NCI-H187 (cell line): ENCODE measurements at places on chromosomes 4 and X.

GRCh38 chrX:75230296-75230695, 43.6 kb upstream of the UPRT start:
- DNase-seq, result no peak

DNA sequence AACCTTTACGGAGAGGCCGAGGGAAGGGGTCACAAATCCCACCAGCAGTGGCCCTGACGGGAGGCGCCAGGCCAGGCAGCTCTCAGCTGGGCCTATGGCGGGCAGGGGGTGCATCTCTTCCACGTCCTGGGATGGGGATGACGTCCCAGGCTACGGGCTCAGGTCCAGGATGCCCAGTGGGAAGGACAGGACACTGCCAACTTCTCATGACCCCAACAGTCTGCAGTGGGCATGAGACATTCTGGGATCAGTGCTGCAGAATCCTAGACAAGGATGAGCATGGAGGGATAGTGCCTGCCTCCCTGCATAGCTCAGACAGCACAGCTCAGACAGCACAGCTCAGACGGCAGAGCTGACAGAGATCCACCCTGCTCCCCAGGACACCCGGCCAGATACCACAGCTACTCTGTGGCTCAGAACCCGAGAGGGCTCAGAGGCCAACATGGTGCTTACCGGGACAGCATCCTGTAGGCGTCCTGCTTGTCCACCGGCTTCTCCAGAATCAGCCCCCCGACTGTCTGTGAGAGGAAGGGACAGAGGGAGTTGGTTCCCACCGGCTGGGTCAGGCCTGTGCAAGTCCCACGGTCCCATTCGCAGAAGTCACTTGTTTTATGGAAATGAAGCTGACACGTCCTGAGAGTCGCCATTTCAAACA, 17.3 kb downstream of the ASMTL start:
- no peak for DNase-seq

DNA sequence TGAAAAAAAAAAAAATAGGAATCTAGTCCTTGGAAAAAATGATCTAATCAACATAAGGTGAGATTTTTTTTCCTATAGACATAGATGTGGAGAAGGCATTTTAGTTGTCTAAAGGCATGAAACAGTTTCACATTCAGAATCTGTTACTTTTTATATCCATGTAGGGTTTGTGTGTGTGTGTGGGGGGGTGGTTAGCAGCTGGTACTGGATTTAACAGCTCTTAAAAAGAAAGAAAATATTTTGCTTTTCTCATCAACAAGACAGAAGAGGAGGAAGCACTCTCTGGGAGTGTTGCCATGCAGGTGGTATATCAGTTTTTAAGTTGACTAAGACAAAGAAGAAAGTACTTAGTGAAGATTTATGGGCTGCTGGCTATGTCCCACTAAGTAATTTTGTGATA, 122.3 kb downstream of the VCX3B start:
- DNase-seq, result no peak

DNA sequence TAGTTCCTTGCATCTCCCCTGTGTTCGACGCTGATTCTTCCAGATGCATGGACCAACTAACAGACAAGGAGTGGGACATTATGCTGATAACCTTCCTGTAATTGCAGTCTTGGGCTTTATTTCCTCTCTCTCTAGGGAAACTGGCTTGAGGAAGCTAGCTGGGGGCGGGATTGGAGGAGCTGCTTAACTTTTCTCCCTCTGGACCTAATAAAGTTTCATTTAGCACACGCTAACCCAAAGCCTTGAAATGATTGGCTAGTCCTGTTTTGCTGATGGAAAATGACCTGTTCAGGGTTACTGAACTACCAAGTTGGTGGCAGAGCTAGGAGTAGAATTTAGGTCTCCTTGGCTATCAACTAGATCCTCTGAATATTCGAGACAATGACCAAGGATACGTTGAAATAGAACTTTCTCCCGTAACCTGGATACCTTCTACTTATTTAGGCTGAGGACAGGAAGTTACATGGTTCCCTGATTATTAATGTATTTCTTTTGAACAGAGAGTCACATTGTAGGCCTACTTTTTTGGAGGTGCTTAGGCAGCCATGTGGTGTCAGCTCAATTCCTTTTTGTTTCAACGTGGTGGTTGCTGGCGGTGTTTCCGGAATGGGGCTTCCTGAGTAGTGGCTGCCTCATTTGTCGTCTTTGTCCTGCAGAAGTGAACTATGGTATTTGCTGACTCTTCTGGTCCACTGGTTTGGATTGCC, 2.0 kb downstream of the PGK1 start:
- no peak for DNase-seq

- no peak for DNase-seq
These were observed 333.2 kb downstream of the ARHGAP24 start for GRCh38 chr4:85808104-85808503.

- DNase-seq, result no peak
These were observed 371.7 kb downstream of the AFF2 start for GRCh38 chrX:148872161-148872535.

DNA sequence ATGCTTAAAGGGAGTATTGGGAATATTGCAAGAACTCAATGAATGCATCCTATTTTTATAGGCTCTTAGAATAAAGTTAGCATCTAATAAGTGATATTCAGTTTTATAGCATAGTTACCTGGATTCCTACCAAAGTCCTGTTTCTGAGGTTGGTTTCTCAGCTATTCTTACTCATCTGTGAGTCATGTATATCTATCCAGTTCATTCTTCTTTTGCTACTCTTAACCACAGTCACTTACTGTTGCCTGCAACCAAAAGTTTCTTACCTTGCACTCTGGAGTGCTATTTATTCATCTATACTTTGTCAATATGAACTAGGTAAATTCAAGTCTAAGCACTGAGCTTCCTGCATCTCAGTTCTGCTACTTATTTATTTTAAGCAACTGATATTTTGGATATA, 322.5 kb downstream of the HS3ST1 start:
- DNase-seq, result no peak

DNA sequence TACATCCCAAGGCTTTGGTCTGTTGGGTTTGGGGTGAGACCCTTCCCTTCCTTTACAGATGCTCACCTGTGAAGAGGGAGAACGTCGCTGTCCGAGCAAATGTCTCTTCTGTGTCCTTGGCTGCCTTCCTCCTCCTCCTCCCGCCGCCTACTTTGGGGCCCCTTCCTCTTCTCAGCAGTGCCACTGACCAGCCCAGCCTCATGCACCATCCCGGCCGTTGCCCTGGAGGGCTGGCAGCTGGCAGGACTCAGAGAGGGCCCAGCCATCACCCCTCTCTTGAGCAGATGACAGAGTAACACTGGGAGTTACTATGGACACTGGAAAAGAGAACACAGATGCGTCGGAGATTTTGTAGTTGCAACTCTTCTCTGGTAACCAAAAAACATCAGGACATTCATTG, 68.2 kb downstream of the TRMT44 start:
- no peak for DNase-seq

DNA sequence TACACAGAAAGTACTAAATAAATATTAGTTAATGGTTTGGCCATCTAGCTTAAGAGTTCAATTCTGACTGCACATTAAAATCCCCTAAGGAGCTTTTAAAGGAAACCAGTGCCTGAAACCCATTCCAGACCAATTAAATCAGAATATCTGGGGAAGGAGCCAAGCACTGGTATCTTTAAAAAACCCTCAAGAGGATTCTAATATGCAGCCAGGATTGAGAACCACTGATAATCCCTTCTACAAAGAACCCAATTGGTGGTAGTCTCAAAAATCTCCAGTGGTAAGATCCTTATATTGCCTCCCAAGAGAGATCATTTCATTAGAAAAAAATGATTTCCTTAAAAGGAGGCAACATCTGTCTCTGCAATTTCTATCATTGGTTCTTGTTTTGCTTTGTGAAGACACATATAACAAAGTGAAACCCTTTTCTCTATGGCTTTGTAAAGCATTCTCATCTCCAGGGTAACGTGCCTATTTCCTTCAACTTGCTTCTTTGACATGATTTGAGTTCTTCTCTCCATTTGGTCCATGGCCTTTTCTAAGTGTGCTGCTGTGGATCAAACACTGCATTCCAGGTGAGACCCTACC, 3.5 kb downstream of the GPR34 start:
- DNase-seq, result no peak

- no peak for DNase-seq
These were observed 87.7 kb downstream of the COL25A1 start for GRCh38 chr4:109214622-109215301.

DNA sequence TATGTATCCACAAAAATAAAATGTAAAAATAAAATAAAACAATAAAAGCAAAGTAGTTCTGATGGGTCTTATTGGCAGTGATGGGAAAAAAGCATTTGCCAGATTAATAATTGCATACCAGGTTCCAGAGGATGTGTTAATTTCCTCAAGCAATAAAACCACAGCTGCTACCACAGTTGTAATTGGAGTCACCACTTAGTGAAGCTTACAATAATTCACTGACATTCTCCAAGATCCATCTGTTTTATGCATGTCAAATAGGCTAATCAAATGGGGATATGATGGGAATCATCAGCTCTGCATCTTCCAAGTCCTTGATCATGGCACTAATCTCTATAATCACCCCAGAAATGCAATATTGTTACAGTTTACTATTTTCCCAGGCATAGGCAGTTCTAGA, 123.5 kb upstream of the EMCN start:
- no peak for DNase-seq

- no peak for DNase-seq
These were observed 6.7 kb upstream of the MSX1 start for GRCh38 chr4:4852591-4853362.

DNA sequence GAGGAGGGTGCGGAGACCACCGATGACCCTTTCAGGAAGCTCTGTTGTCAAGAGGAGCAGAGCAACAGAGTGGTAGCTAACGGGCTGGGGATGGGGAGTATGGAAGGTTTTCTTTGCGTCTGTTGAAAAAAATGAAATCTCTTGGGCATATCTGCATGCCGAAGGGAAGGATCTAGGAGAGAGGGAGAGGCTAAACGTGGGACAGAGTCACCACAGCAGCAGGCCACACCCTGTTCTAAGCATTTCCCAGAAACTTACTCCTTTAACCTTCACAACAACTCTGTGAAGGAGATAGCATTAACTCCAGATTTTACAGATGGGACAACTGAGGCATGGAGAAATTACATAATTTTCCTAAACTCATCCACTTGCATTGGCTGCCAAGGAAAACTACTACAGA, 71.8 kb upstream of the EXOC1L start:
- no peak for DNase-seq

- DNase-seq, result no peak
These were observed 62.6 kb upstream of the DHX15 start for GRCh38 chr4:24646798-24647460.

DNA sequence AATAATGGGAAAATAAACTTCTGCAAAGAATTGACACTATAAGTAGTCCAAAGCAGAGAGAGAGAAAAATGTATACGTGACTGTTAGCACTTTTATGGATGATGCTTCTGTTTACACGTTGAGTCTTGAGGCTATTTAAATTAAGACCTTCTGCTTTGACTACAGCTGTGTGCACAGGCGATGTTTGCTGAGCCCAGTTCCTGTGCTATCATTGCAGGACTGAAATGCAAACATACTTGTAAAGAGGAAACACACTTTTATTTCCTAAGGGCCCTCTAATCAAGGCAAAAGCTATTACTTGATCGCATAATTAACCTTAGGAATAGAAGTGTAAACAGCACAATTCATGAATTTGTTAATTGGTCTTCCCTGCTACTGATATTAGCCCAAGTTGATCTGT, 226.9 kb downstream of the FBXW7 start:
- DNase-seq, result no peak

DNA sequence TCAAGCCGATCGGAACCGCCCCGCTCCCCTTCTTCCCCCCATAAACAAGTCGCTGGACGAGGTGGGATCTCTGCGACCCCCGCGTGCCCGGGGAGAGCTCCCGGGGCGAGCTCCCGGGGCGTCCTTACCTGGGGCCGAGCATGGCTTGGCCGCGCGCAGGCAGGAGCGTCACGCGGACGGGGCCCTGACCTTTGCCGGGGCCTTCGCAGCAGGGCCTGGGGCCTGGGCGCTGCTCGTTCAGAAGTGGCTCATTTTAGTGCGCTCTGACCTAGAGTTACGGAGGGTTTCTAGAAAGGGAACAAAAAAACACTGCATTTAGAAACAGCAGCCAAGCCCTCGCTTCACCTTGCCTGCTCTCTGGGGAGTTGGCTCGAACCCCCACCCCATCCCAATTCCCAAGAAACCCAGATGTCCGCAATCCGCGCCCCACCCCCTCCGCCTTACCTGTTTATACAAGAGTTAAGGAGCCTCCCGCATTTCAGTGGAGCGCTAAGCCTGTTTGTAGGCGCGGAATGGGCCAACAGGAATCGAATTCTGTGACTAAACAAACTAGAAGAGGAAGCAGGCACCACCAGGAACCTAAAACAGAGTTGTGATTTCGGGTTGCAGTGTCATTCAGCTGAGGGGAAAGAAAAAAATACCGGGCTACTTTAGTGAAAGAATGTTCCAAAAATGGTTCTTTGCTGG, 814 bp upstream of the RBM47 start:
- no peak for DNase-seq

GRCh38 chr4:93469560-93469959, 359.0 kb upstream of the ATOH1 start:
- DNase-seq, result no peak

DNA sequence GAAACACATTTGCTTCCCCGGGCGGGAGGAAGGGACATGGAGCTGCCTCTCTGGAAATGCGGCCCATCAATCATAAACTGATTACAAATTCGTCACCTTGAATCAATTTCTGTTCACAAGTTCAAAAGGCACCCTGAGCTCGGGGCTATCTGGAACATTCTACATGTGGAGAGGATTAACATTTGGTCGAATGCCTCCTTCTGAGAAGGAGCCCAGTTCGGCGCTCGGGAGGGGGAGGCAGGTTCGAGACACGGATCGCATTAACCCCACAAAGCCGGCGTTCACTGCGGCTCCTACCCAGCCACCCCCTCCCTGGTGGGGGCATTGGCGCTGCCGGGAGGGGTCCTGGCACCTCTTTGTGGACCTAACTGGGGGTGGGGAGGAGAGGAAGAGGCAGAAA, 108.0 kb downstream of the CPZ start:
- no peak for DNase-seq

- DNase-seq, result no peak
These were observed 41.1 kb upstream of the CBR4 start for GRCh38 chr4:169050881-169051760.

DNA sequence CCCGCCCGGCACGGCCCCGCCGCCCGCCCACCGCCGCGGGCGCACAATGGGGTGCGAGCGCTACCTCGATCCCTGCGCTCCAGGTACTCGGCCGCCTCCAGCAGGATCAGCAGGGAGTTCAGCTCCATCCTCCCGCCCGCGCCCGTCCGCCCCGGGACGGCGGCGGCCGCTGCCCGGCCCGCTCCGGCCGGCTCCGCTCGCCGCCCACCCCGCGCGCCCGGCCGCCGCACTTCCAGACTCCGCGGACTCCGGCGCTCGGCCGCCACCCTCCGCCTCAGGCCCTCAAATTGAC, at the start of gene MXD4:
Gene MXD4 (minus strand): TSS at position 257 of the 292 bp plus-strand sequence. CDS start 129 bp downstream, at position 128.
- DNase-seq, result no peak
